ENCODE measurements at places on chromosomes 1 and 21.

DNA sequence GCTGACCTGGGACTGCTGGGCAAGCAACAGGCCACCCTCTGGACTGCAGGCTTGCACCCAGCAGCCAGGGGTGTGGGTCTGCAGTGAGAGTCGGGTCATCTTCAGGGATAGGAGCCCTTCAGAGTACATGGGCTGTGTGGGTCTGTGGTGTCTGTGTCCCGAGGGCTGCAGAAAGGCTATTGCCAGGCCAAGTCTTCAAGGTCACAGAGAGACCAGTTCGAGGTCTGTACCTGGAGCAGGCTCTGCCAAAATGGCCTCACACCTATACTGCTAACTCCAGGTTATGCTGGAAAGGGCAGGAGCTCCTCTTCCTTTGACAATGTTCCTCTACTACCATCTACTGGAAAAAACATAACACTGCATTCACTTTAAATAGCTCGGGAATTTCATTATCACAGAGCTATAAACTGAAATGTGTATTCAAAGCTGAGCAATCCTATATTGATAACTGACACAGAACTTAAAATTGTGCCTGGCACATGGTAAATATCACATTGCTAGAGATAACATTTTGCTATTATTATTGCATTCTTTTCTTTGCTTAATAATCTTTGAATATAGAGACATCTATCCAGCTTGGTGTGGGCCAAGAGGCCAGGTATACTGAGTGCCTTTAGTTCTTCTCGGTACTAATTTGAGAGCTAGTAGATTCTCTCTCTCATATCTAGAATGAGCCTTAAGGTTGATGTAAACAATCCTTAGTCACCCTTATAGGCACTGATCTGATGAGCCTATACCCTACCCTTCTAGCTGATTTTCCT, 6.9 kb upstream of the DNAH14 start:
- no peak for DNase-seq

- DNase-seq = no peak
Measured at GRCh38 chr1:27057389-27057788, 44.7 kb upstream of the TENT5B start.

DNA sequence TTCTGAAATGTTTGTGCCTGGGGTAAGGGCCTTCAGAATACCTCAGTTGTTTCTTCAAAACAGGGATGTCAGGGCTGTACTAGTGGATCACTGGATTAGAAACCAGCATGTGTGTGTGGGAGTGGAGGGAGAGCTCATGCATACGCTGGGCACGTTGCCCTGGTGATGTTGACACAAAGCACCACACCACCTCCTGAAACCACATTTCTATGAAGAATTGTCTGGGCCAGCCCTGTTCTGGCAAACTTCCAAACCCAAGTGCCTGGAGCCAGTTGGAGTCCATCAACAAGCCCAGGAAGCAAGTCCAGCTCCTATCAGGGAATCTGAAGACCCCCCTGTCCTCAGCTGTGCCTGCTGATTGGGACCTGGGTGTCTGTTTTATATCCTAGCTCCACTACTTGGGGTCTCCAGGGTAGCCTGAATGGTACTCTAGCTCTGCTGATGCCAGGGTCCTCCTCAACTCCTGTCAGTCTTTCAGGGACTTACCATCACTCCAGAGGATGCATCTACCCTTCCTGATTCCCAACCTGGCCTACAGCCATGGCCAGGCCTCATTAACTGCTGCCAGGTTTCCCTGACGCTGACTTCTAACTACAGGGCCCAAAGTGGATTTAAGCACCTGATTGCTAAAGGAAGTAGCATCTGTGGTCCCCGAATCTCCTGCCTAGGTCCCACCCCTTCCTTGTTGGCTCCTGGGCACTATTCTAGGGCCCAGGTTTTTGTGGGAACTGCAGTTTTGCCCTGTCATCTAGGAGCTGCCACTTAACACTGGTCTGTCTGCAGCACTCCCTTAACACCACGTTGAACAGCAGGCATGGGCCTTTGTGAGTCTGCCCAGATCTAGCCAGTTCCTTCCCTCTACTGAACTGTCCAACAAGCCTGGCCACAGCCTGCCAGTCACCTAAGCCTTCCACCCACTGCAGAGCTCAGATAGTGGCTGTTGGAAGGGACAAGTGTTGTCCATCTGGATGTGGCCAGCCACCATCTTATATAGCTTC, 45.5 kb downstream of the LPAR3 start:
- peak; percentile 89 for DNase-seq

- DNase-seq = no peak
Measured at GRCh38 chr1:53046930-53047329, 15.1 kb upstream of the PODN start.

DNA sequence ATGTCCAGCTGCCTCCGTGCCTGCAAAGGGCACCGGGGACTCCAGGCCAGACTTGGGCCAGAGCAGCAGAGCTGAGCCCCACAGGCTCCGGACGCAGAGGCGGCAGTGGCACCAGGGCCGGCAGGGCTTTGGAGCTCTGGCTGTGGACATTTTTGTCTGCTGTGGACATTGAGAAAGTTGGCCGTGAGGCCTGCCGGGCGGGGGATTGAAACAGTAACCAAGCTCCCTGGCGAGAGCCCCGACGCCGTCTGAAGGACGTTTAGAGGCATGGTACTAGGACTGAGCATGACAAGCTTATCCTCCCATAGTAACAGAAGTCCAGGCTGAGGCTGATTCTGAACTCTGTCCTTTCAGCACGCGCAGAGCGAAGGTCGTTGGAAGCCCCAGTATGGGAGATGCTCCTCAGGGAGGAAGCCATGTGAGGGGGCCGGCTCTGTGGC, 323.8 kb downstream of the AMY1C start:
- no peak for DNase-seq

- no peak for DNase-seq
Measured at GRCh38 chr21:27145134-27145798, 178.4 kb upstream of the ADAMTS5 start.

GRCh38 chr1:24639881-24640280, 3.2 kb upstream of the SRRM1 start:
- DNase-seq = no peak

All from urinary bladder (tissue), 4 donors.